Stimulated activated CD8-positive, alpha-beta memory T cell treated with anti-CD3 and anti-CD28 coated beads, Interleukin-15, amount 100 ng/mL, for 4 hours (primary cell): ENCODE measurements at places on chromosomes 5 and 9.

DNA sequence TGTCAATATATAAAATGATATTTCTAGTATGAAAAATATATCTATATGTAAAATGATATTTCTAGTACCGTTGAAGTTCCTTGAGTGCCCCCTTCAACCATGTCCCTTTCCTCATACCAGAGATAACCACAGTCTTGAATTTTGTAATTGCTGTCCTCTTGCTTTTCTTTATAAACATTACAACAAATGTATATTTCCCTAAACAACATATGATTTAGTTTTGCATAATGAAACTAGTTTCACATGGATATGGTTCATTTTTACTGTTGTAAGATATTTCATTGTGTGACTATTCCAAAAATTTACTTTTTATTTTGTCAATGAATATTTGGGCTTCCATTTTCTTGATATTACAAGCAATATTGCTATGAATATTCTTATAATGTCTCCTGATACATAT lies 14.0 kb downstream of the NLN start:
- no peak for DNase-seq

DNA sequence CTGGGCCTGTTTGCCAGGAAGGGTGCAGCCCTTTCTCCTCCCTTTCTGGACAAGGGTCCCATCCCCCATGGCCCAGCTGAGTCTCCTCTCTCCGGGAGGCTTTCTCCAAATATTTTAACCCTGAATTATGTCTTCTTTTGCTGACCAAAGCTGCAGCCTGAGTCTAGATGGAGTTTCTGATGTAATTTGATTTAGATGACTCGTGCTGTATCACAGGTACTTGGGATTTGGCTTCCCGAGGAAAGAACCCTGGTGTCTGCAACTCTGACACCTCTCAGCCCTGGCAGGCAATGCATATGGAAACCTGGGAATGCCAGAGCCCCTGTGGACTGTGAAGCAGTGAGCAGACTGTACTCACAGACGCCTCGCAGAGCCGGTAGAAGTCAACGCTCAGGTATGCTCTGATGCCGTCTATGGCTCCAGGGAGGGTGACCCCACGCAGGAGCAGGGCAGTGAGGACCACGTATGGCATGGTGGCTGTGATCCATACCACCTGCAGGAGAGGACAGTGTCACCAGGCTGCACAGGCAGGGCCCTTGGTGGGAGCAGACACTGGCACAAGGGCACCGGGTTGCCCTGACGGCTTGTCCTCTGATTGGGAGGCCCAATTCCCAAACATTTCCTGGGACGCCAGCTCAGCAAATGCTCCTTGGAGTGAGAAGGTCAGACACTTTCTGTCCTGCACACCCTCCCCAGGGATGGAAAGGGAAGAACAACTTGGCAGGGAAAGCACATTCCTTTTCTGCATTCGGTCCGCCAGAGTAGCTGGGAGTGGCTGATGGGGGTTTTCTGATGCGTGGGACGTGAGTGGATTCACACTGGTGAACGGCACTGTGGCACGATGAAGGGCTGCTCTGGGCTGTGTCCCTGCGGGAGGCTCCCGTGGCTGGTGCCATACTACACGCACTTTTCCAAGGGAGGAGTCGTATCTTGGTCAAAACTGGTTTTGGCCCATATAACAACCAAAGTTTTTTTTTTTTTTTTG lies 24.7 kb downstream of the SLC6A3 start:
- no peak for DNase-seq

DNA sequence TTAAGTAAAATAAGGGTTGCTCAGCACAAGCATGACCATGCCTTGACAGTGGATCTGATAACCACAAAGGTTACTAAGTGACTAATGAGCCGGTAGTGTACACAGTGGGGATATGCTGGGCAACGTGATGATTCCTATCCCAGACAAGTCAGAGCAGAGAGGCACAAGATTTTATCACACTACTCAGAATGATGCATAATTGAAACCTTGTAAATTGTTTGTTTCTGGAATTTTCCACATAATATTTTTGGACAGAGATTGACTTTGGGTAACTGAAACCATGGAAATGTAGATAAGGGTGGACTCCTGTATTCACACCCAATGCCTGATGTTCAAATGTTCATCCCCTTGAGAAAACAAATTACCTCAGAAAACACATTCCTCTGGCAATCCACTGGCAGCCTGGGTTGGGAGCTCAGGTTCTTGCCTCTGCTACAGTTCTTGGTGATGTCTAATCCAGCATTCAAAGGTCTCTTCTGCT lies 16.2 kb upstream of the ERAP1 start:
- no peak for DNase-seq

GRCh38 chr5:43041110-43041668 lies 1.1 kb upstream of the ANXA2R start:
- DNase-seq = no peak

GRCh38 chr5:155085282-155085989 lies 71.9 kb downstream of the KIF4B start:
- DNase-seq = no peak

DNA sequence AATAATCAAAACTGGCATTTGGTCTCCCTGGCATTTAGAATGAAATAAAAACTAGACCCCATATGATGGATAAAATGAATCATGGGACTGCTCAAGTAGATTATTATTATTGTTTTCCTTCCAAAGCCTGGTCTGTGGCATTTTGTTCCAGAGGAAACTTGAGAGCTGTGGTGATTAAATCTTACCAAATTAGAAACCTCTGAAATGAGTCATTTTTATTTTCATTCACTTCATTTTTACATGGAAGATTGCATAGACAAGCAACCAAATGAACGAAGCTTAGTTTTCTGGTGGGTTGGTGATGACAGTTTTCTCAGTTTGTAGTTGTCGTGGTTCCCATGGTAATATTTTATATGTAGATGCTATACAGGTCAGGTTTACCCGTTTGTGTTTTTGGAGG lies 23.4 kb downstream of the PAM start:
- DNase-seq = no peak

- no peak for DNase-seq
Measured at GRCh38 chr5:111385970-111386831, 126.1 kb downstream of the STARD4 start.

DNA sequence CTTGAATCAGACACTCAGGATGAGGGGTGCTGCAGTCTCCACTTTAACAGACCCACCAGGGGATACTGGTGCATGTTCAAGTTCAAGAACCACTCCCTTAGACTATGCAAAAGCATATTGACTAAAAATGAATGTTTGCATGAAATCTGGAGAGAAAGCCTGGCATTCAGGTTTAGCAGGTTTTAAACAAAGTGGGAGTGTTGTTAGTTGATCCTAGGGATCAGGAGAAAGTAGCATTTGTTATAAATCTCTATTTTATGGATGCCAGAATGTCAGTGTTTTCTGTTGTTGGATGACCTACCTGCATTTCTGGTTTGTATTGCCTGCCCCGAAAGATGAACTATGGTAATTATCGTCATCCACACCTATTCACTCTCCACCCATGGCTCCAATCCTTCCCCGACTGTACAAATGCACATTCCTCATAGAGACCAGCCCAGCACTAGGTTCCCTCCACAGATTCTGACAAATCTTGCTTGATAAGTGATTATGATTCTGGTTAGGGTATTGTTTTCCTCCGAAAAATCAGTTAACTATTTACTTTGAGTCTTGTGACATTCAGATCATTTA lies 17.2 kb downstream of the TMEM252 start:
- no peak for DNase-seq

DNA sequence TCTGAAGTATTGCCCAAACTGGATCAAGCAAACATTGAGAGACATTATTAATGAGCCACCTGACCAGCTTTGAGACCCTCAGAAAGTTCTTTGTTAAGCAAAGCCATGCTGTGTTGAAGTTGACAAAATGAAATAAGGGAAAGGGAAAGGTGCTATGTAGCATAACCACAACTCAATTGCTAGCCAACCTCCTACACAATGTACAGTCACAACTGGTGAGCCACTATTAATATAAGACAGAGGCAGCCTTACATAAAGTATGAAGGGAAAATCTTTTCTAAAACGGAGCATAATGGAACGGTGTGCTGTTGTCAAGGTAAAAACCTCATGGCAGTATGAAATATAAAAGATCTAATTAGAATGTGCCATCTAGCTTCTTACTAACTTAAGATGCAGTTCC lies 375.8 kb upstream of the ST8SIA4 start:
- no peak for DNase-seq

DNA sequence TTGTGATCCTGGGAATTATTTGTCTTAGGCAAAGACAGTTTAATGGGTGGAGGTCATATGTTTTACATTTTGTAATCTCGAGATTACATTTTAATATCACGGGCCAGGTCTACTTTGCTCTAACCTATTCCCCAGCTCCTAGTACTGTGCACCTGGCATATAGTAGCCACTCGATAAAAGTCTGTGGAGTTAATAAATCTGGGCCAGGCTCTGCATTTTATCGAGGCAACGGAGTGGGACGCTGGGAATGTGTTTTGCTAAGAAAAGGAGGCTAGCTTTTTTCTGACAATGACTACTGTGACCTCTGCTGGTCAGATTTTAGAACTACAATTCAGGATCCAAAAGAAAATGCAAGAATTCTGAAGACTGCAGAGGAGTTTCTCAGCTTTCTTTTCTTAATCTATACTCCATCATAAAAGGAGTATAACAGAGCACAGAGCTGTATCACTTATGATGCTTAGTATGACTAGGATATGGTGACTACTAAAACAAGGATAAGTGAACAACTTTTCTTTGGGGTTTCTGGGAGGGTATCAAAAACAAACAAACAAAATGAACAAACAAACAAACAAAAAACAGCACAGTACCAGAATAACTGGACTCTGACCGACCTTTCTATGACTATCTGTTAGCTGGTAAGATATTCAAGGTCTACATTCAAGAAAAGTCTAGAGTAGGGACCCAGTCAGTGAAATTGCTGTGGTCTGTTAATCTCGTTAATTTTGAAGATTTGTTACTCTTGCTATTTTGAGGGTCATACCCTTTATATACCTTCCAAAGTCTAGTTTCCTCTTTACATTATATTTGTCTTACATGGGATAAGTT lies 46.1 kb upstream of the CER1 start:
- DNase-seq = no peak

DNA sequence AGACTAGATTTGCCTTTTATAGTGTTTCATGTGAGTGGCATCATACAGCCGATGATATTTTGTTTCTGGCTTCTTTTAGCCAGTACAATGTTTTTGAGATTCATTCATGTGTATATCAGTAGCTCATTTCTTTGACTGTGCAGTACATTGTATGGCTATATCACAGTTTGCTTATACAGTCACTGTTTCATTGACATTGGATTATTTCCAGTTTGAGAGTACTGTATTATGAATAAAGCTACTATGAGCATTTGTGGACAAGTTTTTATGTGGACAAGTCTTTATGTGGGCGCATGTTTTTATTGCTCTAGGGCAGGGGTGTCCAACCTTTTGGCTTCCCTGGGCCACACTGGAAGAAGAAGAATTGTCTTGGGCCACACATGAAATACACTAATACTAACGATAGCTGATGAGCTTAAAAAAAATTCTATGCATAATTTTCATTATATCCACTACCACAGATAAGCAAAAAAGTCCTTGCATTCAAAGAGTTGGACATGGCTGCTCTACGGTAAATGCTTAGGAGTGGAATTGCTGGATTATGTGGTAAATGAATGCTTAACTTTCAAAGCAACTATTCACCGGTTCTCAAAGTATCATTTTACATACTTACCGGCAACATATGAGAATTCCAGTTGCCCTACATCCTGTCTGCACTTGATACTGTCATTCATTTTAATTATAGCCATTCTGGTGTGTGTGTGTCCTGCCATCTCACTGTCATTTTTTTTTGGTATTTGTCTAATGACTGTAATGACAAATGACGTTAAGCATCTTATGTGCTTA lies 177.8 kb downstream of the RGS3 start:
- no peak for DNase-seq

DNA sequence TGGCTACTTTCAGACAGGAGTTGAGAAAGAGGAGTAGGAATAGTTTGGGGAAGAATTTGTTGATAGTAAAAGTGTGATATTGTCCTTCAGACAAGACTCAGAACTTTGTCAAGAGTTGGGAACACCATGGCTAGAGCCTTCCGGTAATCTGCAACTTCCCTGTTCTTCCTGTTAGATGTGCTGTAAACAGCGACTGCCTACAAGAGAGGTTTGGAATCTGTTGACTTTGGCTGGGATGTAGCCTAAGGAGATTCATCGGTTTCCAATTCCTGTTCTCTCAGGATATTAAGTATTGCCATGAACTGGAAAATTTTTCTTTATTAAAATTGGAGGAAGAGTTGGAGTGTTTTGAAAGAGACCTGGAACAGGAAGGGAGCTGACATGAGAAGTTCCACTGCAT lies 43.9 kb downstream of the ARHGAP26 start:
- no peak for DNase-seq

DNA sequence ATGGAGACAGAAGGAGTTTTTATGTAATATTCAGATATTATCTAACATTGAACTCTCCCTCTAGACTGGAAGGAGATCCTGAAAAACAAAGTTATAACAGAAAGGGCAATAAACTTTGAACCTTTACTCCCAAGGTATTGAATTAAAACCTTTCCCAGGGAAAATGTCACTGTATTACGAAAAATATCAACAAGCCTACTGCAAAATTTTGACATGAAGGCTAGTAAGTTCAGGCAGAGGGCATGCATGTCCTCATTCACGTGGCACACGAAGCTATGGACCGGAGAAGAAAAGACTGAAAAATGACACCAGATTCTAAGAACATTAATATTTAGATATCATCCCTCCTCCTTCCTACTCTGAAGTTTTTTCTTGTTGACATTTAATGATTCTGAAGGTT lies 638.8 kb downstream of the LRRC70 start:
- no peak for DNase-seq

GRCh38 chr9:137064027-137064879 lies 6.1 kb downstream of the SAPCD2 start:
- no peak for DNase-seq

DNA sequence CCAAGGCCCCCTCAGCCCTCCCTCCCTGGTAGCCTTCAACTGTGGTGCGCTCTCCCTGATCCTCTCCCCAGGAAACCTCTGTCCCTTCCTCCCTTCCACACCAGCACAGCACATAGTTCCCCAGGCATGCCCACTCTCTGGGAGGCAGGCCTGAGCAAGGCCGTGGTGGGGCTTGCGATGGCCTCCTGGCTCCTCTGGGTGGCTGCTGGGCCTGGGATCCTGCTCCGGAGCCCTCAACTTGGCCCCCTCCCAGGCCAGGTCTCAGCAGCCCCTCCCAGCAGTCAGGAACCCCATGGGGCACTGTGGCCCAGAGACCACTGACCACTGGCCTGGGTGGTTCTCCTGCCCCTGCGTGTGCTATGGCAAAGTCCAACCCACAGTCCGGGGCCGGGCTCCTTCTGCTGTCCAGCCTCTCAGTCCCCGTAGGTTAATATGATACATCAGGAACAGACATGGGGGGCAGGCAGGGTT lies 125.8 kb downstream of the ZNF354C start:
- DNase-seq = no peak

- no peak for DNase-seq
Measured at GRCh38 chr5:65037831-65038815, 269.4 kb downstream of the CWC27 start.
